ENCODE measurements at places on chromosomes 7 and 10.
A peak's percentile ranks its signal among the peaks of the same experiment; 100 is the strongest.

GRCh38 chr10:132018446-132018845, 36.7 kb upstream of the BNIP3 start:
- DNase-seq = no peak

- DNase-seq = no peak
Observed at GRCh38 chr7:89618274-89618673, 536.0 kb upstream of the STEAP1 start.

GRCh38 chr10:28391283-28391682, 88.4 kb upstream of the MPP7 start:
- DNase-seq = no peak

DNA sequence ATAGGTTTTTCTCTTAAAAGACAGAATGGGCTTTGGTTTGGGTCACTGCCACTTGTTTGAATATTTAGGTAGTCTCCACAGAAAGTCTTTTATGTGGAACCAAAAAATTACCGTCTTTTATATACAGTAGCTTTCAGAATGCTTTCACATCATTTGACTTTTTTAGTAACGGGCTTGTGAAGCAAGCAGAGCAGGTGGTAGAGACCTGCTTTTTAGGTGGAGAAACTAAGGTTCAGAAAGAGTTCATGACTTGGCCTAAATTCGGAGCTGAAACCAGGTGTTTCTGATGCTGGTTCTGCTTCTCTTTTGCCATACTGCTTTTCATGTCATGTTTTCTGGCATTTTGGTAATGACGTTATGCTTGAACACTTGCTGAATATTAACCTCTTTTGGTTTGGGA, 36.3 kb downstream of the GARS1 start:
- no peak for DNase-seq

- DNase-seq = no peak
Observed at GRCh38 chr7:55733241-55734140, 129.1 kb downstream of the SEPTIN14 start.

DNA sequence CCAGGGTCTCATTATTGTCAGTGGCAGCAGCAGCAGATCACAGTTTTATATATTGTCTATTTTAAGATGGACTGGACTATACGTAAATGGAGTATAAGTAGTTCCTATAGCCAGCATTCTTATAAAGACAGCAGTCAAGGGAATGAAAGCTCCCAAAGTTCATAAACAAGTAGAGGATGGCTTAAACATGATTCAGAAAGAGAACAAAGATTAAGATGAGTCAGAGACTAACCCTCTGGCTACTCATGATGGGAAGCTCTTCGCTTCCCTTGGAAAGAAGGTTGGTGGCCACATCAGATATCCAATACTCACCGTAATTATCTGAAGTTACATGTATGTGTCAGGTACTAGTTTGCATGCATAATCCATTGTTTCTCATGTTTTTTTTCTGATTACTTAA, 277.0 kb downstream of the INHBA start:
- DNase-seq = no peak

- DNase-seq = peak; percentile 8
Observed at GRCh38 chr7:23106057-23106822, 655 bp downstream of the KLHL7 start.

DNA sequence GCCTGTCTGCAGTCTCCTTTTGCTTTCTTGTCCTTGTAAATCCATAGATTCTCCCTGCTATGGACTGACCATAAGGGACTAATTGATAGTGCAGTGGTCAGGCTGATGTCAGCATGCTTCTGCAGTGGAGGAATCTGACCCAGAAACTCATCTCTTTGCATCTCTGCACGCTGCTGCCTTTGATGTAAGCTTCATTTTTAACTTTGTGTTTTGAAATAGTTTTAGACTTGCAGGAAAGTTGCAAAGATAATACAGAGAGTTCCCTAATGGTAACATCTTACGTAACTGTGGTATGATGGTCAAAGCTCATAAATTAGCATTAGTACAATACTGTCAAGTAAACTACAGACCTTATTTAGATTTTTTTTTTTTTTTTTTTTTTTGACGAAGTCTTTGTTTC, 89.6 kb downstream of the GALNT17 start:
- DNase-seq = no peak

DNA sequence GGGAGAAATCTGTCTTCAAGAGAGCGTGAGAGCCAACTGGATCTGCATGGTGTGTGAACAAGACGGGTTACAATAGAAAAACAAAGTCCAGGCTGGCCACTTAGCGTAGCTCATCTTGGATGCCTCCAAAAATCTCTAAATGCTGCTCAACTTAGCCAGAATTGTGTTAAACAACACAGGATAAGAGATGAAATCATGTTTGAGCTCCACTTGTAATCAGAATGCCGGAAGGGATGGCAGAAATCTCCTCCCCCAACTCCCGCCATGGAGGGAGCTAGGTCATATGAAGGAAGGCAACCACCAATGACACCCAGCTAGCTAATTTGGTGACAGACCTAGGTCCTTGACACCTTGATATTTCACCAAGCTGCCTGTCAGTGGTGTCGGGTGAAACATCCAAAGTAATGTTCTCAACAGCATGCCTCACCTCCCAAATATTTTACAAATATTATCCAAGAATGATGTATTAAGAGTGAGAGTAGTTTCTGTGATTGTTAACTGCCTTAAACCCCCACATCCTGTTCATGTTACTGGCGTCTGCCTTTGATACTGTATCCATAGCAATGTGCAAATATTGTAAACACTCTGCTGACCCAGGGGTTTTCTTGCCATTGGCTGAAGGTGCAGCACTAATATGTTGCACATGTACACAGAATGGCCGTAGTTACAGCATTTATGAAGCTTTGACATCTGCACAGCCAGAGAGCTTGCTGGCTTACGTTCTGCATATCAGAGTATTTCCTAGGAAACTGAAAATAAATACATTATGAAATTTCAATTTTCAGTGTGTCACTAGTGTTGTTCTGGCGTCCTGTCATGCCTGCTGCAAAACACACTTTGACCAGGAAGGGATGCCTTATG, 25.8 kb downstream of the TMEM254 start:
- DNase-seq = no peak

Data from activated T-helper 1 cell treated with anti-CD3 and anti-CD28 coated beads, Interleukin-2, amount 50 U/mL, for 16 hours (primary cell).